NCI-H524 (cell line): ENCODE measurements at places on chromosomes 6 and 20.

GRCh38 chr20:20065361-20065760 lies 13.0 kb downstream of the CFAP61 start:
- DNase-seq = no peak

- peak; percentile 97 for DNase-seq
Measured at GRCh38 chr6:23633996-23634395, 492.0 kb upstream of the NRSN1 start.

- DNase-seq = peak; percentile 95
Measured at GRCh38 chr6:26025894-26026832, 61.1 kb upstream of the HFE start.

GRCh38 chr6:8080362-8081151 lies 16.4 kb upstream of the BLOC1S5 start:
- no peak for DNase-seq

DNA sequence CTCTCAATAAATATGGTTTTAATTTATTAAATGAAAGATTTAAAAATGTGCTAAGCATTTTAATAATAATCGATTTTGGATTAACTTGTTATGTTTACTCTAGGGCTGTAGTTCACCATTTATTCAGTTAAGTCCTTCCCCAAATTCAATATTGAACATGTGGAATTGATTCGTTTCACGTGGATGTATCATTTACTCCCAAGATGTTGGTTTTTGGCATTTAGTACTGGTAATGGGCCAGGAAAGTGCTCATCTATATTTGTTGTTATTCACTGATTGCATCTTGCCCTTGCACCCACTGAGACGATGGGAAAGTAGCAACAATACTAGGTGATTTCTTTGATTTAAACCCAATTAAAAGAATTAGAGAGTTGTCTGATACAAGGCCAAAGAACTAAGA lies 97.1 kb downstream of the ESR1 start:
- no peak for DNase-seq
